ENCODE measurements at places on chromosomes 7 and 10.

GRCh38 chr7:49522111-49522510, 251.3 kb upstream of the VWC2 start:
- no peak for DNase-seq

DNA sequence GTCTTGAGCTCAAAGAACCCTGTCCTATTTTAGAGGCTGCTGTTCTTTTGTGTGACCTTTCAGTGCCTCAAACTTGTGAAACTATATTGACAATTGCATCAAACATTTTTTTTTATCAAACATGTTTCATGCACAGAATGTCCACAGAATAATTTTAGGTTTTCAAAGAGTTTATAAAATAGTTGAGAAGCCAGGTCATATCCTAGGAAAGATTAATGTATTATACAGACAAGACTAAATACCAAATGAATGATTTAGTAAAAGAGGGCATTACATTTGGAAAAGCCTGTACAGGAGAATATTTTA, 67.0 kb downstream of the CDK6 start:
- DNase-seq, result no peak

GRCh38 chr7:19674266-19674960, 34.4 kb downstream of the POLR1F start:
- DNase-seq, result no peak

- no peak for DNase-seq
Measured at GRCh38 chr7:75732764-75733630, 5.7 kb downstream of the HIP1 start.

DNA sequence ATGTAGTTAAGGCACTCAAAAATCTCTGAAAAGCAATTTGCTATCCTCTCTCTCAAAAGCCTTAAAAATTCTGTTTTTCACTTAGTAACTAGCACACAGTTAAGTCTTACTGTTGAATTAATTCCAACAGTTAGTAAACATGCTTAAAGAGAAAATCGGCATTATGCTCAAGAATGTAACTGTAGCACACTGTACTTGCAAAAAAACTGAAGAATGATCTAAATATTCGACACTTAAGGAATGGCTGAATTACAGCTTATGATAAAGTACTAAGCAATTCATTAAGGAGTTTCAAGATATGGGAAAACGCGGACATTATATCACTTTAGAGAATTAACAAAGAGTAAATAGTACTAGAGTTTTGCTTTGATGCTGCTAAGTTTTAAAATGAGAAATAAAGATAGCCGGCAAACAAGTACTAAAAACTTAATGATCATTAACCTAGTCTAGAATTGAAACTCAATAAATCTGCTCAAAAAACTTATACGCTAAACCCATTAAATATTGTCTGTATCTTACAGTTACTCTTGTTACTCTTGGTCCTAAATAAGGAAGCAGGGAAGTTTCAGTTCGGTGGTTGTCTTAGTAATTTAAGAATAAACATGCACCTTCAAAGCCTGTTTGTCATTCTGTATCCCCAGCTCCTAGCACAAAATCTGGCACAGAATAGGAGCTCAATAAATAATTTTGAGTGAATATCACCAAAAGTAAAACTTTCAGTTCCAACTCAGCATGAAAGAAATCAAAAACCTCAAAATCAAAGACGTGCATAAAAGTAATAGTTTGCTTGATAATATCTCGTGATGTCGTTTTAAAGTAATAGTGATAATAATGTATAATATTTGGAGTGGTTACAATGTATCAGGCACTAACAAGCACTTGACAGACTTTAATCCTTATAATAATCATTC, 1.2 kb downstream of the TRDMT1 start:
- DNase-seq, result no peak

- no peak for DNase-seq
Measured at GRCh38 chr7:27745064-27745583, 5.2 kb downstream of the TAX1BP1 start.

- no peak for DNase-seq
Measured at GRCh38 chr10:101292194-101293006, 61.6 kb upstream of the BTRC start.

- no peak for DNase-seq
Measured at GRCh38 chr10:74290708-74291107, 139.7 kb downstream of the ADK start.

DNA sequence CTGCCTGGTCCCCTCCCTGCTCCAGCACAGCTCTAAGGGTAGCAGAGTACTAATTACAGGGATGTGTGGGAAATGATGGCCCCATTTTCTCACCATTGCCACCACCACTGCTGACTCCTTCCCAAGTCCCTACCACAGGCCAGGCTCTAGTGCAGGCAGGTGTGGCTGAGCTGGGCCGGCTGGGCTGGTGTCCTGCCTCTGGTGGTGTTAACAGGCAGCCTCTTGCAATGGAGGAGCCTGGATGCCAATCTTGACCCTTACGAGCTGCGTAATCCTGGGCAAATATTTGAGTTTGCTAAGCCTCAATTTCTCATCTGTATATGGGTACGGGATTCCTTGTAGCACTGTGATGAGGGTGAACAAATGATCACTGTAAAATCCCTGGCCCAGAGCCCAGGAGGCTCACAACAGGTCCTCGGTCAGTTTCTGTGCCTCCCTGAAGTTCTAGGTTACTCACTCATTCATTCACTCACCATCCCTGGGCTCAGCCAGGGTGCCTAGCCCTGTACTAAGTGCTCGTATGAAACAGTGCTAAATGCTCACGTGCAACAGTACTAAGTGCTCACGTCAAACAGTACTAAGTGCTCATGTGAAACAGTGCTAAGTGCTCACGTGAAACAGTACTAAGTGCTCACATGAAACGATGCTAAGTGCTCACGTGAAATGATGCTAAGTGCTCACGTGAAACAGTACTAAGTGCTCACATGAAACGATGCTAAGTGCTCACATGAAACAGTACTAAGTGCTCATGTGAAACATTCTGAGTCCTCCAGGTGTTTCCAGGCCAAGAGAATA, 2.3 kb upstream of the FZD9 start:
- DNase-seq, result no peak

DNA sequence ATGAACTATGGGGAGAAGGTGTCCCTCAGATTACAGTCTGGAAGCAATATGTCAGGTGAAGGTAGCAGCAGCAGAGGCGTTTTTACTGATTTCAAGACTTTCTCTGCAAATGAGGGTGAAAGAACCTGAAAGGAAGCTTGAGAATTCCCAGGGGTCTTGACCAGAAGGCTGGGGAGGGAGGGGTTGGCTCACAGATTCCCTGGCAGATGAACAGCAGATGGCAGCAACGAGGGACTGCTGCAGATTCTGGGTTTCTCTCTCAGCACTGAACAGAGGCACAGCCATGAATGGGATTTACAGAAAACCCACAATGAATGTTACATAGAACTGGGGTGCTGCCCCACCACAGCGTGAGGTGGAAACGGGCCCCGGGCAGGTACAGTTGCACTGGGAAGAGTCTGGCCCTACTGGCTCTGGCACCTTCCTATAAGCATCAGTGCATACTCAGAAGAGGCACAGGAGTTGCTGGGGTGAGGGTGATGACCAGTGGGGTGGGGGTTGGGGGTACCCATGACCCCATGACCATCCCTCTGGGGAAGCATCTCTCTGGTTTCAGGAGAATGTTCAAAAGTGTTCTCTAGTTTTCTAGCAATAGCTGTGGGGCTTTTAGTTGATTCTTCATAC, 317.8 kb downstream of the SH2D4B start:
- DNase-seq, result no peak

DNA sequence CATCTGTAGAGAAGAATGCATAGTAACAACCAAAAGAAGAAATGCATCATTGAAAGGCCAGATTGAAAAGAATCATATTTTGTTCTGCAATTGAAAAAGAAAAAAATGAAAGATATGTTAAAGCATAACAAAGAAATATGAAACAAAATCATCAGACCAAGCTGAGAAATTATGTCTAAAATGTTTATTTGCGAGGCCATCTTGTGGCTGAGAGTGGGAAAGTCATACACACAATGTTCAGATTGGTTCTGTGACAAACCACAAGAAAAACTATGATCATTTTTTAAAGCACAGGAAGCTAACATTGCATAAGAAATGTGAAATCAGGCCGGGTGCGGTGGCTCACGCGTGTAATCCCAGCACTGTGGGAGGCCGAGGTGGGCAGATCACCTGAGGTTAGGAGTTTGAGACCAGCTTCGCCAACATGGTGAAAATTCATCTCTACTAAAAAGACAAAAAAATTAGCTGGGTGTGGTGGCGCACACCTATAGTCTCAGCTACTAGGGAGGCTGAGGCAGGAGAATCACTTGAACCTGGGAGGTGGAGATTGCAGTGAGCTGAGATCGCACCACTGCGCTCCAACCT, 36.6 kb downstream of the ABCB5 start:
- no peak for DNase-seq

DNA sequence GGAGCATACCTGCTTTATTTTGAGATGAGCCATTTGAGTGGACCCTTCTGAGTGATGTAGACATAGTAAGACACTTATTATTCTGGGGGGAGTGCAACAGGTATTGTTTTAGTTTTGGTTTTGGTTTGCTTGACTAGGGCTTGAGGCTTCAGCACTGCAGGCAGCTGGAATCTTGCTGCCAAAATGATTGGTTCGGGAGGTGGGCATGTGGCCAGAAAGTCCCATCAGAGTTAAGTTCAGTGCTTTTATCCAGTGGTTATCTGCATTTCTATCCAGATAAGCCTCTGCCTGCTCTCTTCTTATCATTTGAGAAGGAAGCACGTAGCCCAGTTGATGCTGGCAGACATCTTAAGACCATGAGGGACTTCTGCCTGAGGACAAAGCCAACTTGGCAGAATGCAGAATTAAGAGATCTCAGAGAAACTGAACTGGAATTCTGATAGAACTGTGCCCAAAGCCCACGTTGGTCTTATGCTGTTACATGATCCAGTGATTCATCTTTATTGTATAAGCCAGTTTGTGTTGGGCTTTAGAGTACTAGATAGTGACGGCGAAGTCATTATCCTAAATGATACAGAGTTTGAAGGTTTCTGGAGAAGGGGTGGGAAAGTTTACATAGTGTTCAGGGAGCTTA, 9.6 kb upstream of the JAZF1 start:
- DNase-seq, result no peak

DNA sequence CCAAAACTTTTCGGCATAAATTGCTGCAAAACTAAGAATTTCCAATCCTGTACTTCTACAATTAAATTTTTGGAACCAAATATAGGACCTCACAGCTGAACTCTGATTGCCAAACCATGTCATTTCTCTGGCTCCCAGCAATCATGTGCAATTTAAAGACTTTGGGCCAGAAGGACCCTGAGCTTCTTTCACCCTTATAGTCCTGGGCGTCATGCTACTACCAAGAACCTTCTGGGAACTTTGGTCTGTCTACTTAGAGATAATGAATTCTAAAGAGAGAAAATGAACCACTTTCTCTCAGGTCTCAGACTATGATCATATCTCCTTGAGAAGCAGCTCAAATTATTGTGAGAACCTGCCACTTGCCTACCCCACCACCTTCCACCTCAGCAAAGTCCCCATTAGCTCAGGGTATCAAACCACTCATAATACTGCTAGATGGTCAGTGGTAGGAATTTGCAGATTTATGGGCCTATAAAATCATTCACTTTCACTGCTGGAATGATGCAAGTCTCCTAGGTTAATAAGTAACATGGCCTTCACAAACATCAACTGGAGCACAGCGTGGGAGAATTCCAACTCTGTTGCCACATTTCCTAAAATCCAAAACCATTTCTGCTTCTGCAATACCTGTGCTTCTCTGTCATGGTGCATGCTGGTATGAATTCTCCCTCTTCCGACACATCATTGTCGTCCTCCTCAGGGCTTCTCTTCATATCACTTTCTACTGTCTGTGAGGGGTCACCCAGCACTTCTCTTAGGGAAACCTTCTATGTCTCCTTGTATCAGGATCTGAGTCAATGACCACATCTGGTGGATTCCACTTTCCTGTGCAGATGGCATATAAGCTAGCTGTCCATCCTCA, 6.6 kb upstream of the WDR91 start:
- DNase-seq, result no peak

GRCh38 chr7:333393-333764, 43.4 kb downstream of the FOXL3 start:
- no peak for DNase-seq

DNA sequence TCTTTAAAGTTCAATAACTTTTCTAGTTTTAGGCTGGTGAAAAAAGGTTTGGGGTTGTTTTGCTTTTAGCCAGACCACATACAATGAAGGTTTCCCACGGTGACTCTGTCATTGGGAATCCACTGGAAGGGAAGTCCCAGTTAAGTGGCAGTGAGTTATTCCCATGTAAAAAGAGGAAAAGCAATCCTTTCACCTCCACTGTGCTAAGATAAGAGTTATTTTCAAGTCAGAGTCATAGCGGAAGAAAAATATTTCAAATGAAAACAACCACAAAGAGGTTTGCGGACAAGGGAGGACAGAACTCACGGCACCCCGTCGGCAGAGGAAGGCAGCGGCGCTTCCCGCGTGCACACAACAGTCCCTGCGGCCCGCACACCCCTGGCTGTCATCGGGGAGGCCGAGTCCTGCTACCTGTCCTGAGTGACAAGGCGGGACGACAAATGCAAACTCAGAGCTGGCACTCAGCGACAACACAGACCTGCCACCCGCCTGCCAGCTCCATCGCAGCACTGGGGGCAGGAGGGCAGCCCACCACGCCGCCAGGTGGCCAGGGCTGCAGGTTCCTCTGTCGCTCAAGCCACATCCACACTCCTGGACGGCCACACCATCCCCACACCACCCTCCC, 9.3 kb upstream of the PAPOLB start:
- peak; percentile 43 for DNase-seq

DNA sequence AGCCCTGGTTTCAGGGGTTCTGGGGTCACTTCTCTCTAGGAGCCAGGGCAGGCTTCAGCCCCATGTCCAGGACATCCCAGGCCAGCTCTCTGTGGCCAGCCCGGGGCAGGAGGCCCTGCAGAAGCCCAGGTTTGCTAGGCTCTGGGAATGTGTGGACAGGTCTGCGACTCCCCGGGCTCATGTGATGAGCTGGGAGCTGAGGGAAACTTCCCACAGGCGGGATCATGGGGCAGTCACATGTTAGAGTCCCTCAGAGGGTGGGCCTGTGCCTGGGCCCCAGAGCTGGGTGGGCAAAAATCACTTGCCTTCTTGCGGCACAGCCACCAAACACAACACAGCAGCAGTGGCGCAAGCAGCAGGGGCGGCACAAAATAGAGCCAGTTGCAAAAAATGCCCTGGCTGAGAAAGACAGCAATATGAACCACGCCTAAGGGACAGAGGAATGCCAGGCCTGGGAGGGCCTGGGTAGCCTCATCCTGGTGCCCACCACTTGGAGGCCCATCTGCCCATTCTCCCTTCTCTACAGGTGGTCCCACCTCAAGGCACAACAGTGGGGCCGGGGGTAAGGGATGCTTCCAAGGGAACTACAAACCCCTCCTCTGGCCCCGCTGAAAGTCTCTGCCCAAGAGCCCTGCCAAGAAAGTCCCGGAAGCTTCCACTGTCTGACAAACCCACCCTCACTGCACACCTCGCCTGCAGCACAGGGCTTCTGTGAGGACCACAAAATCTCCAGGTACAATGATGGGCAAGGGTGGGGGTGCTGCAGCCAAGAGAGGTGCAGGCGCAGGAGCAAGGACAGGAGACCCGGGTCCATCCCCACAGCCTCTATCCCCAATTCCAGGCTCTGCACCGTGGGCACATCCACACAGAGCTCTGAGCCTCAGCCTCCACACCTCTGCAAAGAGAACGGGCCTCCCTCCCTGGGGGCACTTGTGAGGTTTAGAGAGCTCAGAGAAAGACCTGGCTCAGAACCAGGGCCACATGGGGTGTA, 34.6 kb upstream of the ANTXRL start:
- DNase-seq, result no peak
